ENCODE measurements at places on chromosomes 7 and 10.

DNA sequence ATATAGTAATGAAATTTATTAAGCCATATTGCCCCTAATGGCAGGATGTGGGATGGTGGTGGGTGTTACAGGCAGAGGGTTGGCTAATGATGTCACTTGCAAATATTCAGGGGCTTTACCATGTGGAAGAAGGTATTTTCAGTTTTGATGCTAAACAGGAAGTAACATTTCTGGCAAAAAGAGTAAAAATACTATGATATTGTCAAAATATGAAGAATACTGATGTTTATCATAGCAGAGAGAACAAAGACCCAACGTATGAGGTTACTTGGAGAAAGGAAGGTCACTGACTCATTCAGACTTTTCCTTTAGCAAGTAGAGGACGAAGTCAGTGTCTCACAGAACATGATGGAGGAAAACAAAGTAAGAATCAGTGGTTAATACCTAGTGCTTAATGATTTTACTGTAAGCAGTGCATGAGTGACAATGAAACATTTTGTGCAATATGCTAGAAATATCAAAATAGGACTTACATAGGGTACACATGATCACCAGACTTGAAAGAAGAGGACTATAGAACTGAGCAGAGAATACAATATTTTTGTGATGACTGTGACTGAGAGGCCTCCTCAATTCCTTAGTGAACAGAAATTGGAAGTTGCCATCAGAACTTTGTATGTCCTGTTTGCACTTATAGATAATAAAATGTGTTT, 89.7 kb upstream of the STEAP4 start:
- DNase-seq = no peak

GRCh38 chr7:148964483-148965267, 63.6 kb downstream of the PDIA4 start:
- no peak for DNase-seq

- no peak for DNase-seq
These were observed 275.7 kb downstream of the GPR37 start for GRCh38 chr7:124489925-124490324.

GRCh38 chr7:50959991-50960390, 177.3 kb upstream of the GRB10 start:
- no peak for DNase-seq

DNA sequence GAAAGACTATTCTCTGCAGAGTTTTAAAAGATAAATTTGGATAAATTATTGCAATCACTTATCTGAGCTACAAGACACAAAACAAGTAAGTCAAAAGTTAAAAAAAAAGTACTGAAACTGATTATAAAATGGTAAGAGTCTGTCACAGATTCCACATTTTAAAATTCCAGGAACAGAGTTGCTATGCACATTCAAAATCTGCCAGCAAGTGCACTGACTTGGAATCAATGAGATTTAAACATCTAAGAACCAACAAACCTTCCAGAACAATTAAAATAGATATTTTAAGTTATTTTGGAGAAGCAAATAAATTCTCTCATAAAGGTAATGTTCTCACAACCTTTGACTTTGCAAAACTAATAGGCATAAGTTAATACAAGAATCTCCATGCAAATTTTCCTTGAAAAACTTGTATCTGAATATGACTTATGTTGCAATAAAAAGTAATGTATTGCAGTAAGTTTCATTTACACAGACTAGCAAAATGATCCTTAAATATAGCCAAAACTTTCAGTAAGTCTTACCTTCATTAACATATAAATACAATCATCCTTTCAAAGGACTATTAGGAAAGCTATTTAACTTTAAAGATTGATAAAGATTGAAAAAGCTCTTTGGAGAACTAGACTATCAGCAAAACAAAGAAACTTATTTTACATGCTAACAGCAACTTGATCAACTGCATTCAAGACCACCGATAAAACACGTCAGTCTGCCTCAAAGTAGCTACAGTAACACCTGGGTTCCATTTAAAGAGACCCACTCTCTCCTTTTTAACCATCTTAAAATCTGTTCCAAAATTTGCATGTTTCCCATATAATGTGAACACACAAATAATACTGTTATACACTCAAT, 4.4 kb downstream of the ETV1 start:
- DNase-seq = no peak

- DNase-seq = no peak
These were observed 68.2 kb downstream of the CUX1 start for GRCh38 chr7:101885597-101885955.

- no peak for DNase-seq
These were observed 795 bp downstream of the LHFPL3 start for GRCh38 chr7:104328970-104329825.

Data from bronchial epithelial cell (primary cell).